Stomach (tissue), 19 donors: ENCODE measurements at places on chromosomes 6 and 20. TPM values are rescaled to one million over a fixed set of nuclear protein-coding genes. Genes with fewer than 3 reads are reported as not detected.
A peak's percentile ranks its signal among the peaks of the same experiment; 100 is the strongest.

- no peak overlapping the region for H3K27ac ChIP-seq
- no peaks in the 10 kb centered on the region for H3K4me1 ChIP-seq
- no peaks in the 10 kb centered on the region for H3K36me3 ChIP-seq
- H3K4me3 ChIP-seq, result no peak overlapping the region
Measured at GRCh38 chr6:140203661-140204147, 829.3 kb upstream of the CITED2 start.

DNA sequence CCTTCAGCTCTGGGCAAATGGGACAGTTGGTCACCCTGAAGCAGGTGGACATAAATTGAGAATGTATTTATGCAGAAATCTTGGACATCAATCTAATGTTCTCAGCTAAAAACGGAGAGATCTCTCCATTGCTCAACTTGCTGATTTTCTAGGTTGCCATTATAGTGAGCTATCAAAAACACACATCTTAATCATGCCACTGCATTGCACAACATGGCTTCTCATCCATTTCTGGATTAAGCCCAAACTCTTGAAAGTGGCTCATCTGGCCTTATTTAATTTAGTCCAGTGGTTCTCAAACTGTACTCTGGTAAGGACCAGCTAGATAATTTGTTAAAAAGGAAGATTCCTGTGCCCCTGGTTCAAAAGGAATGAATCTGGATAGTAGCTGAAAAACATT is 324.9 kb upstream of the CITED2 start:
- no peaks in the 10 kb centered on the region for H3K4me1 ChIP-seq
- no peaks in the 10 kb centered on the region for H3K36me3 ChIP-seq
- no peak overlapping the region for H3K27ac ChIP-seq
- no peaks in the 10 kb centered on the region for H3K27me3 ChIP-seq
- H3K4me3 ChIP-seq, result no peak overlapping the region

GRCh38 chr6:39157511-39157910 is 42.5 kb upstream of the SAYSD1 start:
- DNase-seq, result no peak
- no peak overlapping the region for H3K27ac ChIP-seq
- no peaks in the 10 kb centered on the region for H3K36me3 ChIP-seq
- no peaks in the 10 kb centered on the region for H3K27me3 ChIP-seq
- H3K4me3 ChIP-seq, result no peak overlapping the region
- no peaks in the 10 kb centered on the region for H3K4me1 ChIP-seq

- no peaks in the 10 kb centered on the region for H3K27me3 ChIP-seq
- no peaks in the 10 kb centered on the region for H3K4me1 ChIP-seq
- no peak overlapping the region for H3K4me3 ChIP-seq
- H3K27ac ChIP-seq, result no peak overlapping the region
Measured at GRCh38 chr20:30168025-30168799, 1089.3 kb upstream of the DEFB115 start.

GRCh38 chr20:32536851-32537656 is 48.1 kb downstream of the NOL4L start:
- H3K27ac ChIP-seq, result peak overlapping the region; percentile 82
- peak; percentile 90 for DNase-seq
- H3K27me3 ChIP-seq, result no peaks in the 10 kb centered on the region
- peak overlapping the region; percentile 53 for H3K4me3 ChIP-seq
- peaks cover 40% of the 10 kb centered on the region for H3K4me1 ChIP-seq

DNA sequence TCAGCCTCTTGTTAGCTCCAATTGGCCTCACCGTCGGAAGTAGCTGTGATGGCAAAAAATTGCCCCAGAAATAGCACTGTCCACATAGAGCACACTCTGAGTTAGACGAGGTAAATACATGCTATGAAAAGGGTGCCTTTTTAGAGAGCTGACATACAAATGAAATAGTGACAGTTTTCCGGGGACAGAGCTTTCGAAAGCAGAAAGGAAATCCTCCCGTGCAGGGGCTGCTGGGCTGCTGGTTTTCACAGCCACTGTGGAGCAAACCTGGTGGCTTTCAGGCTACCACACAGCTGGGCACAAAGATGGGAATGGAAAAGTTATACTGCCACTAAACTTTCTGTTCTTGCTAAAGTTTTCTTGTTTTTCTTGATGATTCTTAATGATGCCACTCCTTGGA is 8.3 kb downstream of the SLPI start:
- no peaks in the 10 kb centered on the region for H3K36me3 ChIP-seq
- peaks cover 32% of the 10 kb centered on the region for H3K27me3 ChIP-seq
- DNase-seq, result no peak
- H3K4me3 ChIP-seq, result no peak overlapping the region
- H3K4me1 ChIP-seq, result peaks cover 6% of the 10 kb centered on the region

GRCh38 chr6:116596815-116597214 is 19.5 kb upstream of the RSPH4A start:
- no peaks in the 10 kb centered on the region for H3K27me3 ChIP-seq
- peaks cover 10% of the 10 kb centered on the region for H3K36me3 ChIP-seq
- H3K27ac ChIP-seq, result no peak overlapping the region
- H3K4me3 ChIP-seq, result no peak overlapping the region
- no peak for DNase-seq
- H3K4me1 ChIP-seq, result no peaks in the 10 kb centered on the region

DNA sequence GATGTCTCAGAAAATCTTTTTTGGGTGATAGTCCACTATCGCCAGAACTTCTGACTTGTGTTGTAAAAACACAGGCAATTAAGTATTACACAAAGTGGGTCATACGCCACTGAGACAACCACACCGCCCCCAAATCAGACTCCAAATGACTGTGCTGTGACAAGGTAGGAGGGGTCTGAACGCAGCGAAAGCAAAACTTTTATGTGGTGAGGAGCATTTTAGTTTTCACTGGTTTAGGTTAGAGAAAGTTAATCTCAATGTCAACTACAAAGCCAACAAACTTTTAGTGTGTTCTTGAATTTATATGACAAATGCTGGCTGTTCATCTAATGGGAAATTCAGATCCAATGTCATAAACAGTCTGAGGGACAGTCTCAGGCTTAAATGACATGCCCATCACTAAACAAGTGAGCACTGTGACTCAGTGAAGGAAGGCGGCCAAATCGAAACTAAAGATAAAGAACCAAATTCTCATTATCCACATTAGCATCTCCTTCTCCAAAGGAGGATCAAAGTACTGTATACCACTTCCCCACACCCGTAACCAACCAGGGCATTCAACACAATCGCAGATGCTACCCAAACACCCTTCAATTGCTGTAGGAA is 186.7 kb downstream of the GJA10 start:
- H3K4me1 ChIP-seq, result no peaks in the 10 kb centered on the region
- H3K36me3 ChIP-seq, result no peaks in the 10 kb centered on the region
- H3K27me3 ChIP-seq, result no peaks in the 10 kb centered on the region

DNA sequence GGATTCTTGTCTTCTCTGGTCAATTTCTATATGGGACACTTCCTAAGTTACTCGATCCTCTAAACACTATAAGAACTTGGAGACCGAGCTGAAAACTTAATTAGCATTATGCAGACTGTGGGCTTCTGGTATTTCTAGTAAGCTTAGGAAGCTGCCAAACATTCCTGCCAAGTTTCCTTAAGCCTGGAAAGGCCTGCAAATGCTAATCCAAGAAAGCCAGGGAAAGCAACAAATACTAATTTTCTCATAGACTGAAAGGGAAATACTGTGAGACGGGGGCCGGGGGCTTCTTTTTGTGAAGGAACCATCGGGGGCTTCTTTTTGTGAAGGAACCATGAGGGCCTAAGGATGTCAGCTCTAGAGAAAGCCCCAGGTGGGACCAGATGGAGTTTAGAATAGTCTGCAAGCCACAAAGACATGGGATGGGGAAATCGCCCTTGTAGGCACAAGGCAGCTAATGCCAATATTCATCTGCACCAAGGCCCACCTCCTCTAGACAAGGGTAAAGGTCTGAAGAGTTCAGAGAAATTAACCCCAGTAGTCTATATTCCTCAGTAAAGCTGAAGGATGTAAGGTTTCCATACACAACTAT is 332.4 kb upstream of the PRDM1 start:
- H3K4me1 ChIP-seq, result peaks cover 12% of the 10 kb centered on the region
- H3K27ac ChIP-seq, result no peak overlapping the region
- H3K27me3 ChIP-seq, result no peaks in the 10 kb centered on the region
- H3K36me3 ChIP-seq, result no peaks in the 10 kb centered on the region
- no peak for DNase-seq

Gene IL17F
- total RNA-seq, result not detected

Gene KIF25
- total RNA-seq, result not detected

Gene WASF1
- 3.5 TPM for total RNA-seq

Gene WFDC10B
- total RNA-seq, result not detected

Gene SMPD2
- total RNA-seq, result 80.5 TPM

Gene NPBWR2
- total RNA-seq, result not detected

Gene SCRT2
- total RNA-seq, result not detected

Gene EDN3
- total RNA-seq, result not detected
